ENCODE measurements at places on chromosomes 13 and 19.

GRCh38 chr13:104270731-104271130 lies 1204.5 kb upstream of the SLC10A2 start:
- no peaks in the 10 kb centered on the region for H3K27me3 ChIP-seq
- no peak for DNase-seq
- H3K36me3 ChIP-seq = no peaks in the 10 kb centered on the region
- H3K4me1 ChIP-seq = no peaks in the 10 kb centered on the region
- no peak overlapping the region for H3K27ac ChIP-seq

- peaks cover 2% of the 10 kb centered on the region for H3K36me3 ChIP-seq
- no peaks in the 10 kb centered on the region for H3K27me3 ChIP-seq
- DNase-seq = no peak
These were observed 10.6 kb downstream of the NDUFB7 start for GRCh38 chr19:14561249-14561648.

DNA sequence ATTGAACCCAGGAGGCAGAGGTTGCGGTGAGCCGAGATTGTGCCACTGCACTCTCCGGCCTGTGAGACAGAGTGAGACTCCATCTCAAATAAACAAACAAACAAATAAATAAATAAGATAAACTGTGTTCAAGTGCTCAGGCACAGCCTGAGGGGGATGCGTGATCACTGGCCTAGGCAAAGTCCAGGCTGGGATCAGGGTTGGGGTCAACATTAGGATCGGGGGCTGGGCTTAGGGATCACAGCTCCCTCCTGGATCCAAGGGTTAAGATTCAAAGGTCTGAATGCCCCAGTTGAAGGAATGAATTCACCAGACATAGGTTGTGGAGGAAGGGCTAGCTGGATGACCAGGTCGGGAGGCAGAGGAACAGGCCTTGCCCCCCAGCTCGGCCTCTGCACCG lies 1.9 kb upstream of the EXOC3L2 start:
- no peak overlapping the region for H3K27ac ChIP-seq
- DNase-seq = no peak
- no peaks in the 10 kb centered on the region for H3K36me3 ChIP-seq
- H3K27me3 ChIP-seq = no peaks in the 10 kb centered on the region
- H3K4me1 ChIP-seq = peaks cover 3% of the 10 kb centered on the region
- H3K4me3 ChIP-seq = no peak overlapping the region

- no peak overlapping the region for H3K27ac ChIP-seq
- DNase-seq = no peak
- H3K4me1 ChIP-seq = no peaks in the 10 kb centered on the region
- H3K27me3 ChIP-seq = no peaks in the 10 kb centered on the region
- H3K4me3 ChIP-seq = no peak overlapping the region
These were observed 4.9 kb upstream of the RGCC start for GRCh38 chr13:41452462-41452861.

DNA sequence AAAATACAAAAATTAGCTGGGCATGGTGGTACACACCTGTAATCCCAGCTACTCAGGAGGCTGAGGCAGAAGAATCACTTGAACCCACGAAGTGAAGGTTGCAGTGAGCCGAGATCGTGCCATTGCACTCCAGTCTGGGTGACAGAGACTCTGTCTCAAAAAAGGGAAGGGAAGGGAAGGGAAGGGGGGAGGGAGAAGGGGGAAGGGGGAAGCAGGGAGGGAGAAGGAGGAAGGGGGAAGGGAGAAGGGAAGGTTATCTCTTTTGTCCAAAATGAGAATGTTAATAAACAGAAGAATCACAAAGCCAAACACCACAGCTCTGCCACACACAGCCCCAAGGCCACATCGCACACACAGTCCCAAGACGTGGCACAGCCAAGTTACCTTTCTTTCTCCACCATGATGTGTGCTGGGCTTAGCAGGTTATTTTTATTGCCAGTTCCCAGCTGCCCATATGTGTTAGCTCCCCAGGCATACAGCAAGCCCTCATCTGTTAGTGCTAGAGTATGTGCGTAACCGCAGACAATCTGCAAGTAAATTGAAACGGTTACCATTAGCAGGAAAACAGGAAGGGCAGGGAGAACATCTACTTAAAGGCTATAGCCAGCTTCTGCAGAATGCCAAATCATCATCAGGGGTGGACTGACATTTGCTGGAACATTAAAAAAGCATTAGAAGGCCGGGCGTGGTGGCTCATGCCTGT lies 34.3 kb downstream of the RCBTB1 start:
- H3K36me3 ChIP-seq = peaks cover 2% of the 10 kb centered on the region
- peaks cover under 1% of the 10 kb centered on the region for H3K4me1 ChIP-seq
- H3K27ac ChIP-seq = no peak overlapping the region
- no peaks in the 10 kb centered on the region for H3K27me3 ChIP-seq

GRCh38 chr13:73000027-73000674 lies 58.7 kb upstream of the KLF5 start:
- no peaks in the 10 kb centered on the region for H3K36me3 ChIP-seq
- DNase-seq = no peak
- no peak overlapping the region for H3K4me3 ChIP-seq
- peak overlapping the region; percentile 8 for H3K27ac ChIP-seq
- H3K4me1 ChIP-seq = peaks cover 30% of the 10 kb centered on the region
- H3K27me3 ChIP-seq = no peaks in the 10 kb centered on the region

GRCh38 chr19:345320-345879 lies 804 bp upstream of the MIER2 start:
- H3K27ac ChIP-seq = peak overlapping the region; percentile 44
- no peak for DNase-seq
- H3K36me3 ChIP-seq = 0 out of 2 replicates have a peak, but pooled peaks cover 1% of the 10 kb centered on the region
